Choroid plexus epithelial cell (primary cell): ENCODE measurements at places on chromosomes 5 and 9.

DNA sequence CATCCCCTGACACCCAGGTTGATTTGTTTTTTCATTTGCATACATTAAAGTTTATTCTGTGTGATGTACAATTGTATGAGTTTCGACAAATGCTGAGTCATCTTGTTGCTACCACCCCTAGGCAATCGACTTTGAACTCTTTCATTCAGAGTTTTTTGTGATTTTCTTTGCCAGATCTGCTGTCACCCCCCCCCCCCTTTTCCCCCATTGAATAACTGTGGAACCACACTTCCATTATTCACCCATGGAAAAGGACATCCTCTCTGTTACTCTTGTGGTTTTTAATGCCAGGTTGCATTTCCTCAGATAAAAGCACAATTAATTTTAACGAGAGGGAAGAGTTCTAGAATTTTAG lies 13.7 kb upstream of the FAM120AOS start:
- DNase-seq: no peak

DNA sequence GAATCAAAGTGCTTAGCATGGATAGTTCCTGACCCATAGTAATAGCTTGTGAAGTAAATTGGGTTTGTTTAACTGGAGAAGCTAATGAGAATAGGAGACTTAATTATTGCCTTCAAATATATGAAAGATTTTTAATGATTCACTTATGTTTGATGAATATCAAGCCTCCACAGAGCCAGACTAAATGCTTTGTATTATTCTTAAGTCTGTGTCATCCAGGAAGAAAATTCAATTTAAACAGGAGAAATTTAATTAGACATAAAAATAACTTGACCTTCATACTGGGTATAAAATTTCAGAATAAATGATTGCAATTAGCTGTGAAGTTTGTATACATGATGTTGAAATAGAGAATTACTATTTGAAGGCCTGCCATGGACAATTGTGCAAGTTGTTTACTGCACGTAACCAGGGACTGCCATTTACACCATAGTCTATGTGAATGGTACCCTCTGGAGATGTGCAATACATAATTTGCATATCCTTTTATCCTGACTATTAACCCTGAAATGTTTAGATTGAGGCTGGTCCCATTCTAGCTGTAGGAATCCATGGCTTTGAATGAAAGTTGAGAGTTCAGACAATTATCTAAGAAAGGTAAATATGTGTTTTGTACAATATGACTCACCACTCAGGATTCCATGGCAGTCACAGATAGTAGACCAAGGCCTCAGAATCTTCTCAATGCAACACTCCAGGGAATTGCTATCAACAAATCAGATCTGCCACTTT lies 133.5 kb upstream of the IL12B start:
- peak; percentile 68 for DNase-seq

- peak; percentile 68 for DNase-seq
These were observed 156.6 kb upstream of the DMRT1 start for GRCh38 chr9:684941-685340.

GRCh38 chr5:53819482-53819881 lies 259.0 kb downstream of the NDUFS4 start:
- DNase-seq: no peak

- no peak for DNase-seq
These were observed 343.7 kb downstream of the SPOCK1 start for GRCh38 chr5:137155261-137156000.

DNA sequence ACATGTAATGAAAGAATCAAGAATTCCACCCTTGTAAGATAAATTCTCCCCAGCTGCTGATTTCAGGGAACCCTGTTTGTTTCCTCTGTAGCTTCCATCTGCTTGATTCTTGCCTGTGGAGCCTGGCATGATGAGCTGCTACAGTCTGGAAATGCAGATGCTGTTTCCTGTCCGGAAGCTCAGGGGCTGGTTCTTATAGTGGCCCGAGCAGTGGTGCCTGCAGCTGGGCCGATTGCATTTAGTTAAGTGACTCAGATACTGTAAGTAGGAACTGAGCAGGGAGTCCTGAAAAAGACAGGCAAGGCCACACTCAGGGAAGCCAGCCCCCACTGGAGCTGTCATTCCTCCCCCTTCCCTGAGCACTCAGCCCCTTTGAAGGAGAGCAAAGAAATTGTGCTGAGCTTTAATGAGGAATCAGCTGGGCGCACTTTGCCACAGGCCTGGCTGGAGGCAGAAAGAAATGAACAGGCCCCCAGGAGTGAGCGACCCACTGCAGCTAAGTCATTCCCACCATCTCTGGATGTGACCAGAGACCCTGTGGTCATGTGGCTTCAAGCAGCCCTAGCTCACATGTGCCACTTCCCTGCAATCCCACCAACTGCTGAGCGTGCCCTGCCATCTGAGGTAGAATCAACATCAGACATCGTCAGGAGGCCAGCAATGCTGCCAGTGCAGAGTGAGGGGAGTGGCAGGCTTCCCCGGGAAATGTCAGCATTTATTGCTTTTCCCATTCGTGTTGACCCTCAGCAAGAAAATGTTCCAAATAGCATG lies 206.0 kb upstream of the WWC1 start:
- DNase-seq: no peak

- no peak for DNase-seq
These were observed 217.7 kb downstream of the DEPDC1B start for GRCh38 chr5:60482301-60482700.
